Vagina (tissue), 2 donors: ENCODE measurements at places on chromosomes 3 and 15.

DNA sequence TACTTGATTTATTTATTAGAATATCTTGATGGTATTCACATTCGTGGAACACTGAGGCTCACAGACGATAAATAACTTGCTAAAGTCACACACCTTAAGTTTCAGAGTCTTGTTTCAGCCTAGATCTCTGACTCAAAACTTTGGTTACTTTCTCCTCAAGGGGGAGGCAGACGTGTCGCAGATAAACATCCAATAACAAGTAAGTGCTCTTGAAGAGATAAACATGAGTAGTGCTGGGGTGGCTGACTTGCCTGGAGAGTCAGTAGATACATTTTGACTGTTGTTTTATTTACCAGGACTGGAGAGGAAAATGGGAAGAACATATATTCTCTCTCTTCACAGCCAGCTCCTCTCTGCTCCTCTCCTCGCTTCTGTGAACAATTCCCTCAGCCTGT lies 31.3 kb downstream of the FBXO45 start:
- no peak for DNase-seq

DNA sequence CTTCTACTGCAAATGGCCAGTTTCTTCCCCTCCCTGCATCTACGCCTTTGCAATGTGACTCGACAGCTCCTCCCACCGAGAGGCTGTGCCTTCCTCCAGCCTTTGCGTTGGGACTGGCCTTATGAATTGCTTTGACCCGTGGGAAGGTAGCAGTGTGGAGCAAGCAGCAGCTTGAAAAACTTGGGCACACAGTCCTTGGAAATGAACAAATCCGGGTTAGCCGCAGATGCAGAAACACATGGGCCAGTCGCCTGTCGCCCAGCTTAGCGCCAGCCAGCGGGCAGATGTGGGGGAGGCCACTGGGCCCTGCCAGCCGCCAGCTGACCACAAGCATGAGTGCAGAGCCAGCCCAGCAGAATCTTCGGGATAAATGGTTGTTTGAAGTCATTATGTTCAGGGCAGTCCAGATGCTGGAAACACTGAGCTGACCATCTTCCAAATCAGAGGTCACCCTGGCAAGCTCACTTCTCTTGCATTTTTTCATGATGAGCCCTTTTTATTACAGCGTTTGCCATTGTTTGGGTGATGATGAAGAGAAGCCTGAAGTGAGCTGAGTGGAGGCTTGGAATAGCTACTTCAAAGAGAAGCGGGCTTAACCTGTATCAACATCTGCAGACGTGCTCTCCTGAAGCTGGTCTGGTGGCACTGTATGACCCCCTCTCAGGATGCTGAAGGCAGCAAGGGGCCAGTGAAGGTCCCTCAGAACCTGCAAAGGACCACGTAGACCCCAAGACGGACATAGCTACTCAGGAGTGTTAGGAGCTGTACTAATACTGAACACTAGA lies 9.8 kb downstream of the SELENOS start:
- no peak for DNase-seq

DNA sequence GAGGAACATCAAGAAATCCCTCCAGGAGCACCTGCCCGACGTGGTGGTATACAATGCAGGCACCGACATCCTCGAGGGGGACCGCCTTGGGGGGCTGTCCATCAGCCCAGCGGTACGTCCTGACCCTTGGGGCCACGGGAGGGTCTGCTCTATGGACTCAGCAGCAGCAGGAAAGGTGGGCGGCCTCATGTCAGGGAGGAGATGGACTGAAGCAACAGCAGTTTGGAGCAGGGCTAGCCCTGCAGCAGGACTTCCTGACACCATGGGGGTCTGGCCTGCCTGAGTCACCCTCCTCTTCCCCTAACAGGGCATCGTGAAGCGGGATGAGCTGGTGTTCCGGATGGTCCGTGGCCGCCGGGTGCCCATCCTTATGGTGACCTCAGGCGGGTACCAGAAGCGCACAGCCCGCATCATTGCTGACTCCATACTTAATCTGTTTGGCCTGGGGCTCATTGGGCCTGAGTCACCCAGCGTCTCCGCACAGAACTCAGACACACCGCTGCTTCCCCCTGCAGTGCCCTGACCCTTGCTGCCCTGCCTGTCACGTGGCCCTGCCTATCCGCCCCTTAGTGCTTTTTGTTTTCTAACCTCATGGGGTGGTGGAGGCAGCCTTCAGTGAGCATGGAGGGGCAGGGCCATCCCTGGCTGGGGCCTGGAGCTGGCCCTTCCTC lies 24.2 kb downstream of the HDAC11 start:
- DNase-seq, result no peak

DNA sequence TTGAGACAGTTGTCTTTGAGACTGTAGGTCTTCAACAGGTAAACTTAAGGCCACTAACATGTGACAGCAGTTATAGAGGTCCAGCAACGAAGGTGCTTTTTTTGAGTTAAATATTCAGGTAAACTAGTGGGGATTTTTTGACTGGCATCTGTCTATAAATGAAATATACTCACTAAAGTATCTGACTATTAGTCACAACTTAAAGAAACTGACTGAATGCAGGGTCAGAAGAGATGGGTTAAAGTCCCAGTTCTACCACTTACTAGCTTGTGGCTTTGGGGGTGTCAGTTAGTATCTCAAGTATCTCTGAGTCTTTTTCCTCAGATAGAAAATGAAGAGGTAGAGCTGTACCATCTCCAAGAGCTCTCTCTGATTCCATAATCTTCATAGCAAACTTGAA lies 18.0 kb downstream of the MIX23 start:
- no peak for DNase-seq

GRCh38 chr15:67927501-67928168 lies 87.8 kb upstream of the RNU6-1 start:
- DNase-seq, result no peak

- DNase-seq, result no peak
Measured at GRCh38 chr15:63332367-63333124, 49.1 kb downstream of the CA12 start.

- no peak for DNase-seq
Measured at GRCh38 chr15:98813951-98814350, 165.6 kb downstream of the IGF1R start.

GRCh38 chr3:82085356-82085755 lies 323.9 kb upstream of the GBE1 start:
- DNase-seq, result no peak

DNA sequence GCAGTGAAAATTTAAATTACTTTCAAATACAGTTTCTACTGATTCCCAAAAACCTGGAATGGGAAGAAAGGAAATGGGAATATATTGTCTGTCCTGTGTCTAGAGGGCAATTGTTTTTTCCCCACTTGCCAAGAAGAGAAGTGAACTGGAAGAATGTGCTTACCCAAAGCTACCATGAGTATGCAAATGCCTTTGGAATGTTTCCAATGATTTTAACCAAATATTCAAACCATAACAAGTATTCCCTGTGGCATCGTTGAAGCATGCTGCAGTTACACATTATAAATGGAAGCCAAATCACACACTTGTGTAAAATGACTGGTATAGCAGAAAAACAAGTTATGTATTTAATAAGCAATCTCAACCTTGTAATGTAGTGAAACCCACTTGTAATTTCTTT lies 368.2 kb downstream of the GBE1 start:
- no peak for DNase-seq

DNA sequence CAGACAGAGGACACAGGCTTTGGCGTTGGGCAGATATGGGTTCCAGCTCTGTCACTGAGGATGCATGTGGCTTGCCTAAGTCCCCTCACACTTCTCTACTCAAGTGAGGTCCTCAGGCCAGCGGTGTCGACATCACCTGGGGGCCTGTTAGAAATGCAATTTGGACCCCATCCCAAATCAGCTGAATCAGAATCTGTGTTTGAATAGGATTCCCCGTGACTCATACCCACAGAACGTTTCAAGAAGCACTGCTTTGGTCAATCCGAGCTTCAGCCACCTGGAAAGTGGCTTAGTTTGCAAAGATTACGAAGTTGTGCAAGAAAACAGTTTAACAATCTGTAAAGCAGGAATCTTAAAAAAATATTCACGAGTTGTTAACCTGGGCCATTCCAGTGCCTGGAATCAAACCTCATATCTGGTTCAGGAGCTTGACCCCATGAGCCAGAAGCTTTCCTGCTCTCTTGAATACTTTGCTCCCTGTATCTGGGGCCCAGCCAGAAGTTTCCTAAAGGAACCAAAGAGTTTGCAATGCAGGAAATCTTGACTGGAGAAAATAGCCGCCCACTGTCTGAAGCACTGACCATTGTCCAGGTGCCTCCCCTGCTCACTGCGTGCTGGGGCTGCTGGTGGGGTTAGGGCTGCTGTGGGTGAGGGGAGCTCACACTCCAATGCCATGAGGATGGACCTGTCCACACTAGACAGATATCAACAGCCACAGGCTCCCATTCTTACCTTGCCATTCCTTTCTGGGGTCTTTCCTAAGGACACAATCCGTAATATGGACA lies 208.5 kb upstream of the LINGO1 start:
- no peak for DNase-seq

DNA sequence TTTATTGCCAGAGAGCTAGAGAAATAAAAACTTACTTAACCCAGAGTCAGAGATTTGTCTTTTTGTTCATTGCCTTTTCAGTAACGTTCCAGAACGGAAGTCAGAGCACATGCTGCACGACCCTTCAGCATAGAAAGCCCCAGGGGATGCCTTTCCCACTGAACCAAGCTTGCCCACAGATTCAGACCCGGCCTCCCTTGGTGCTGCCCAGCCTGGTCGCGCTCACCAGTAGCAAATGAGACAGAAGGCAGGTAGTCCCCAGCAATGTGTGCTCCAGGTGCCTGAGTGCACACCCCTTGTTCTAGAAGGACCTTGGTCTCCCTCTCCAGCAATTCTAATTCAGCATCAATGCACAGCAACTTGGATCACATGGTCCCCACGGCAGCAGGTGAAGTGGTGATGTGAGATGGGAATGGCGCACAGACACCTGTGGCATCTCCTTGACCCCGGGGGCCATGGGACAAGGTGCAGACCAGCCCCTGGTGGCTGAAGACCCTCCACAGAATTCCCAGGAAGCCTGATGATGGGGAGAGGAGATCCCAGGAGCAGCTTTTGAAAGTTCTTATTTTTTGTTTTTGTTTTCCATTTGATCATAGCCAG lies 91.8 kb upstream of the IQSEC1 start:
- DNase-seq, result no peak

- DNase-seq, result no peak
Measured at GRCh38 chr3:23589602-23590001, 216.2 kb upstream of the UBE2E1 start.

DNA sequence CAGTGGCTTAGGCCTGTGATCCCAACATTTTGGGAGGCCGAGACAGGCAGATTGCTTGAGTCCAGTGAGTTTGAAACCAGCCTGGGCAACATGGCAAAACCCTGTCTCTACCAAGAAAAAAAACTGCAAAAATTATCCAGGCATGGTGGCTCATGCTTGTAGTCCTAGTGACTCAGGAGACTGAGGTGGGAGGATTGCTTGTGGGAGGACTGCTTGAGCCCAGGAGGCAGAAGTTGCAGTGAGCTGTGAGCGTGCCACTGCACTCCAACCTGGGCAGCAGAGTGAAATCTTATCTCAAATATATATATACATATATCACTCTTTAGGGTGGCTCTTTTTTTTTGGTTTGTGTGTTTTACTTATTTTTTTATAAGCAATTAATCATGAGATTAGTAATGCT lies 83.7 kb upstream of the WDR72 start:
- no peak for DNase-seq

DNA sequence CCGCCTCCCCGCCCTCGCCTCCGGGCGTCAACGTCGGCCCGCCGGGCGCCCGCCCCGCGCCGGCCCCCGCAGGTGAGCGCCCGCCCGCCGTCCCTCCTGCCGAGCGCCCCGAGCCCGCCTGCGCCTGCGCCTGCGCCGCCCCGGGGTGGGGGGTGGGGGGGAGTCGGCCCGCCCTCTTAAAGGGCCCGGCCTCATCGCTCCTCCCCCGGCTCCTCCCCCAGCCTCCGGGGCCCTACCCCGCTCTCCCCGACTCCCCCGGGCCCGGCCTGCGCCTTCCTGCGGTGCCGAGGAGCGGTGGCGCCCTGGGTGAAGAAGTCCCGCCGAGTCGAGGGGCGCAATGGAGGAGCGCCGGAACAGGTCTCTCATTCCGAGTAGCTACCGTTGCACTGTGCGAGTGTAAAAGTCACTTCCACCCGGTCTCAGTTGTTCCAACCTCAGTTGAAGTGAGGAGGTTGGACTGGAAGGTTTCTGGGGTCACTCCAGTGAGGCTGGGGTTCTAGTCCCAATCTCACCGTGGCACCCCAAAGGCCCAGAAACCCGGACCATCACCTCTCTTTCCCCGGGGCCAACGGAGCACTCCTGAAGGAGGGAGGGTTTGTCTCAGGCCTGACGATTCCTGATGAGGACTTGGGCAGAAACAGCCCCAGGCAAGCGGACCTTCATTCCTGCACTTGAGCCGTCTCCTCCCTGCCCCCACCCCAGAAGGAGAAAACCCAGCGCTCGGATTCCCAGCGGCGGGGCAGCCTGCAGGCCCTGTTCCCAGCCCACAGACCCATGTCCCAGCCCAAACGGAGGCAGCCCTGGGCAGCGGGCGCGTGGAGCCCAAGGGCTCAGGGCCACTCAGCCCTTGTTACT lies 1.5 kb upstream of the TNK2 start:
- DNase-seq, result peak; percentile 87

DNA sequence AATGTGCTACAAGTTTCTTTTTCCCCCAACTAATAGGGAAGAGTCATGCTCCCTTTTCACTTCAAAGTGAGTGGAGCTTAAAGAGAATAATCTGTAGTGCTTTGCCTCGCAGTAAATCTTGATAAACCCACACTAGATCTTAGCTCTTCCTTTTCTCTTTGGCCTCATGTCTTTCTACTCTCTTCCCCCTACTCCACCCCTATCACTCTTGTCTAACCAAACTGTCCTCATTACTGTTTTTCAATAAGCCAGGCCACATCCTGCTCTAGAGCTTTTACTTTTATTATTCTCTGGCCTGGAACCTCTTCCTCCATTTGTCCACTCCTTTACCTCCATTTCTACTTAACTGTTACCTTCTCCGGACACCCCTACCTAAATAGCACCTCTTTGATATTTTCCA lies 291.0 kb upstream of the SATB1 start:
- no peak for DNase-seq

DNA sequence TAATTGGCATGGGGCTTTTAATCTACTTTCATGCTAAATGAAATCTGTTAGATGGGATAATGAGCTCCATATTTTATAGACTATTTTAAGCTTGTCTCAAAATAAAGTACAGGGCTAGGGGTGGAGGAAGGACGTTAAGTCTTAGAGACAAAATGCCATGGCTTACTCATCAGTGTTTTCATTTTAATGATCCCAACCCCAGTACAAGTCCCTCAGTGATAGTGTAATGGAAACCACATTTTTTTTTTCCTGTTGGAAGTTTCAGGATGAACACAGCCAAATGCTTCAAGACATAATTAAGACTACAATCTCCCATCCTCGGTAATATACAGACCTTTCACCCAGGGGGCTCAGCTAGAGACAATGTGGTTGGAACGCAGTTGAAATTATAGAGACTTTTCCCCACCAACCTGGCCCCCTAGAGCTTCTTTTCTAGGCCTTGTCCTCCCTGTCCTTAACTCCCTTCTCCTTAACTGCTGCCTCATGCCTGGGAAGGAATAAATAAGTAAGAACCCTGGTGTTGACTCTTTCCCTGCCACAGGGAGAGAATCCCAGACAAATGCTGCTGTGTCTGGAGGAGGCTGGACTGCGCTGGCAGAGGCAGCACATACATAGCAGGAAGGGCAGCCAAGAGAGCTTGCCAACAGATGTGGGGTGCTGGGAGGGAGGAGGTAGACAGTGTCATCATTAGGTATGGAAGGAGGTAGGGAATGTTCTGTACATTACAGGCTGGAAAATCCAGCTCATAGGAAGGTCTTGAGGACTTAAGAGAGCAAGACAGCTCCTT lies 115.4 kb upstream of the ROPN1 start:
- DNase-seq, result no peak
